Gastroesophageal sphincter (tissue), 4 donors: ENCODE measurements at places on chromosomes 16 and 17.

- ATAC-seq: no peak
These were observed 14.6 kb downstream of the ANKRD40 start for GRCh38 chr17:50693036-50693682.

DNA sequence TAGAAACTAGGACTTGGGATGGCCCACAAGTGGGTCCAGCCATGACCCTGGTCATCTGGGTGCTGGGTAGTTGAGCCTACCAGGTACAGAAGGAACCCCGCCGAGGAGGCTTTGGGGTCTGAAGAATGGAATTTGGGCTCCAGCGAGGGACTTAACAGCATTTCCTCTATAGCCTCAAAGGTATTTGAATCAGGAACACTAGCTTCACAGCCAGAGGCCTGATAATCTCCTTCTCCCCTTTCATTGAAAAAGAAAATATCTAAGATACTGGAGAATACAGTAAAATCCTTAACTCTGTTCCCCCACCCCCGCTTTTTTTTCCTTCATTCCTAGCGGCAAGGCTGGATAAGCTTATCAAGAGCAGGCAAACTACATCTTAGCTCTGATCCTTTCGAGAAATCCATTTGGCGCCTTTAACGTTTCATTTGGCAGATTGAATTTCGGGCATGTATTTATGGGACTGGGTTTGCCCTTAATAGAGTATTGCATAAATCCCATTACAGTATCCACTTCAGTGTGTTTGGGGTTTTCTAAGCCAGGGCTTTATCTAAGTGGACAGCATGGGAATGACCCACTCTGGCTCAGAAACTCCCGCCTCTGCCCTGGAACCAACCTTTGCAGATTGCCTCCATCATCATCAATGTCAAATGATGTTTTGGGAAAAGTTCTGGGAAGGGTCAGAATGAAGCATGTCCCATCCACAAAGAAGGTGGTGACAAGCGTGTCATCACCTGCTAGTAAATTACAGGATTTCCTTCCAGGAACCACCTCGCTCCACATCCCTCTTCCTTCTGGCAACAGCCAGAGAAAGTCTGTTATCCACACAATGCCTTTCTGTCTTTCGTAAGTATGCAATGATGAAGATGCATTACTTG lies 36.9 kb downstream of the XYLT1 start:
- peak; percentile 76 for ATAC-seq

- peak; percentile 74 for ATAC-seq
These were observed at the start of gene HAS3 for GRCh38 chr16:69105501-69106361. Gene HAS3, plus strand, starts transcription at chr16:69105653. Its CDS starts 3,743 bp downstream, at chr16:69109396.

GRCh38 chr16:23318639-23319038 lies 16.5 kb downstream of the SCNN1B start:
- no peak for ATAC-seq

- ATAC-seq: peak; percentile 64
These were observed 171.7 kb downstream of the ZFHX3 start for GRCh38 chr16:72876221-72876620.

DNA sequence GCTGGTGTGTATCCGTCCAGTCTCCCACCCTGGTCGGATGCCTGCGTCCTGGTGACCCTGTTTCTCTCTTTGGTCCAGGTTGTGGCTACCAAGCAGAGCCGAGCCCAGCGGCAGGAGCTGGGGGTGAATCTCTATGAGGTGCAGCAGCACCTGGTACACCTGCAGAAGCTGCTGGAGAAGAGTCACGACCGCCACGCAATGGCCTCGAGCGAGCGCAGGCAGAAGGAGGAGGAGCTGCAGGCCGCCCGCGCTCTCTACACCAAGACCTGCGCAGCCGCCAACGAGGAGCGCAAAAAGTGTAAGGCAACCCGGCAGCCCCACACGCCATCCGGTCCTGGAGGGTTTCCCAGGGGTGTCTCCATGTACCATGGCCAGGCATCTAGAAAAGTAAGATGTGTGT lies 13.5 kb downstream of the CCDC40 start:
- ATAC-seq: no peak

DNA sequence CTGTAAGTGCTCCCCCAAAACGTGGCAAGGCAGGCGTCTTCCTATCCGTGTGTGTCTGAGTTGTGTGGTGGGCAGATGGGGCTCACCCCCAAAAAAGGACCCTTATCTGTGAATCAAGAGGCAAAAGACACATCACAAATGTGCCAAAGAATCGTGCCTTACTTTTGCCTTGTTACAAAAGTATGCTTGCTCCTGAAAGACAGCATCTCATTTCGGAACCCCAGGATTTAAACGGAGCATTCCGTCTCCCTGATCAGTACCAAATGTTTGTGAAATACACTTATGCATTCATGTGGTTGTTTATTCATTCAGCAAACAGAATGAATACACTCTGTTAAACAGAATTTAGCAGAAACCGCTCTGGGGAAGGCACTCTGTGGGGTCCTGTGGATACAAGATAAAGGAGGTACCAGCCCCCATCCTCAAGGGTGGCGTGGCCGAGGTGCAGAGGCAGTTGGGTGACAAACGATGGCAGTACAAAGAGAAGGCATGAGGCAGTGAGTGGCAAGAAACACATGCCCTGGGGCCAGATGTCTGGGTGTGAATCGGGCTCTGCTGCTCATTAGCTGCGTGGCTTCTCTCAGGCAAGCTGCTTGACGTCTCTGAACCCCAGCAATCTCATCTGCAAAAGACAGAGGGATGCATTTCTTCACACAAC lies 654 bp downstream of the WFDC1 start:
- ATAC-seq: no peak

DNA sequence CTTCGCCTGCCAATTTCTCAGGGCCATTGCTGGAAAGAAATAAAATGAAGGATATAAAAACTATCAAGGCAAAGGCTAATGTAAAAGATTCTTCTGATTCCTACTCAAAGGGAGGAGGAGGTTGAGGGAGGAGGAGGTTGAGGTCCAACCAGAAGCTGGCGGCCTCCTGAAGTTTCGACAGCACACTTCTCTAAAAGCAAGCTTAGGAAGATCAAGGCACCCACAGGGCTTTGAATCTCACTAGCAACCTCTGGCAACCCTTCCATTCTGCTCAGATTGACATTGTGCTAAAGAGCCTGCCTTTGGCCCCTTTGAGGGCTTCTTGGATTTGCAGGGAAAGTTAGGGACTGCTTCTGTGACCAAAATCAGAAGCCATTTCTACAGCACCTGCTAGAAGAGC lies 81.5 kb upstream of the TNRC6C start:
- no peak for ATAC-seq

- no peak for ATAC-seq
These were observed 190.2 kb upstream of the GSE1 start for GRCh38 chr16:85422632-85423550.

GRCh38 chr17:68489919-68490318 lies 22.3 kb upstream of the PRKAR1A start:
- peak; percentile 76 for ATAC-seq

GRCh38 chr17:43650471-43650870 lies 11.3 kb downstream of the MEOX1 start:
- ATAC-seq: no peak

GRCh38 chr16:276426-277077 lies 808 bp upstream of the RGS11 start:
- no peak for ATAC-seq

- ATAC-seq: no peak
These were observed 7.5 kb downstream of the BTBD17 start for GRCh38 chr17:74354123-74354522.

DNA sequence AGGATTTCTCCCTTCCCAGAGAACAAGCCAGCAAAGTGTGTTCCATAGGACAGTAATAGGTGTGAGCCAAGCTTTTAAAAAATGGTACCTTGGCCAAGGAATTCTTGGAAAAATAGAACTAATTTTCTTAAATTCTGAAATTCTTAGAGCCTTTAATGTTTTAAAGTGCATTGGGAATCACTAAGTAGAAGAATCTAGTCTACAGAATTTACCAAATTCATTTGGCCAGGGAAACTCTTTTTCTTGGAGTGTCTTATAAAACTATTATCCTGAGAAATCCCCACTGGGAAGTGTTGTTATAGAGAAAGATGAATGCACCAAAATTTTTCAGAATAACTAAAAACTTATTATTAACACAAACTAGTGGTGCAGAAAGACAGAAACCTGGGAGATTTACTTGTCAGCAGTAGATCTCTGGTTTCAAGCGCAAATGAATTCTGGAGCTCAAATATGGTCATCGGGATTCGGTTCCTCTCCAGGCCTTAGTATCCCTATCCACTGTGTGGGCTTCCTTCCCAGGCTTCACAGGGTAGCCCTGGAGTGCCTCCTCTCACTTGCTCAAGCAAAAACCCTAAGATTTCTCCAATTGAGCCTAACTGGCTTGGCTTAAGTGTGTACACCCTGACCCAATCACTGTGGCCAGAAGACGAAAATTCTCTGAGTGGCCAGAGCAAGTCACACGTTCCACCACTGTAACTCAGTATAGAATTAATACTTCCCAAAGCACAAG lies 217.8 kb downstream of the CHD9NB start:
- no peak for ATAC-seq

DNA sequence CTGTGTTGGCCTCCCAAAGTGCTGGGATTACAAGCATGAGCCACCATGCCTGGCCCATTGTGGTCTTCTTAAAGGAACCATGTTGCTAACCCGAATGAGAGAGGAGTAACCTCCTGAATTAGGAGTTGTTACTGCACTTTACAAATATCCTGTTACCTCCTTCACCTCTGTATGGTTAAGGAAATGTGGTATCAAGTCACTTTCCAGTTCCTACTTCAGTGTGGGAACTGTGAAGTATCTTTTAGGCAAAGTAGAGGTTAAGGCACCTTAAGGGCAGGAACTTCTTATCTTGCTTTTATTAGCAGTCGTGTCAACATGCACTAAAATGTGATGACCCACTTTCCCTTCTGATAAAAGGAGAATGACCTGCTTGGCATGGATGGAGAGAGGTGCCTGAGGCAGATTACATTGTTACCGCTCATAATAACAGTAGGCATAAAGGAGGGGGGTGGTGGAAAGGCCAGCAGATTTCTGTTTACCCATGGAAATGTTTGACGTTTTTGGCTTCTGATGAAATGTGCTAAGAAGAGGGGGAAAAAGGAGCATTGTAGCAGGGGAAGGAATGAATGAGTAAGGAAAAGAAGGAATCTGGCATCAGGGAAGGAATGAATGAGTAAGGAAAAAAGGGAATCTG lies 28.5 kb downstream of the FTO start:
- ATAC-seq: no peak

DNA sequence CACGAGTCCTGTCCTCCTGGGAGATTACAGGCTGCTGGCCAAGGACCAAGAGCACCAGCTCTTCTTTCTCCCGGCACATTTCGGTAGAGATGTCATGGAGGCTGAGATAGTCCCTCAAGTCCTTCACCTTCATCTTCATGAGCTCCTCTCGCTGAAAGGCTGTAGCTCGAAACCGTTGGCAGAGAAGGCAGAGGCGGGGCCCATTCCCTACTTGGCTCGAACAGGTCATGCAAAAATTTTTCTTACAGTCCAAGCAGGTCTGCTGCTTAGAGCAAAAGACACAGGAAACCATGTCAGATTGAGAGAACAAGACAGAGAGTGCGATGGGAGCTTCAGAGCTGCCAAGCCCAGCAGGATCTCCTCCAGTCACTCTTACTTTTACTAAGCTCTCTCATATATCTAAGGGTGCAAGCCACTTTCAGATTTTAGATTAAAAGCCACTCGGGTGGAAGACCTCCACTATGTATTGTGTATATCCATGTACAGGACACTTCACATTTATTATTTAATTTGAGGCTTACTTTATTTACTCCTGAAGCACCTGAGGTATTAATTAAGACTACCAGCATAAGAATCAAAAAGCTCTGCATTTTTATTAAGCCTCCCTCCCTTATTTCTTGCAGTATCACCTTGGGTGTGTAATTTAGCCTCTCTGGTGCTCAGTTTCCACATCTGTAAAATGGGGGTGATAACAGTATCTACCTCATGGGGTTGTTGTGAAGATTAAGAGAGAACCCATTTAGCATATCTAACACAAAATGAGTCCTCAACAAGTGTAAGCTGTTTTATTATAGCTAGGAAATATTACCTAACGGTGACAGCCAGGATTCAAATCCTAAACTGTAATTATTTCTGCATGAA lies 41.4 kb downstream of the LIG3 start:
- ATAC-seq: no peak

DNA sequence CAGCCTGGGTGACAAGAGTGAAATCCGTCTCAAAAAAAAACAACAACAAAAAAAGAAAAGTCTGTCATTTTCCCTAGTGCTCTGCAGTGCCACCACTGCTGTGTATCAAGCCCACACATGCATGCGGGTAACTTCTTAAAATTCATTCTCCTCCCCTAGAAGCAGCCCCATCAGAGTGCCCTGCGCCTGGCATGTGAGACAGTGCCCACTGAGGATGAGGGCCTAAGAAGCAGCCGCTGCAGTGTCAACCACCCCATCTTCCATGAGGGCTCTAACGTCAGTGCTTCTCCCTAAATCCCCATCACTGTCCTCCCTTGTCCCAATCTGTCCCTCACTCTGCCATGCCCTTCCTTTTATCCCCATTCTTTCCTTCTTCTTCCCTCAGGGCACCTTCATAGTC lies 10.2 kb downstream of the COX6A2 start:
- no peak for ATAC-seq

GRCh38 chr17:54727624-54728023 lies 173.0 kb upstream of the TOM1L1 start:
- no peak for ATAC-seq

GRCh38 chr17:77354670-77355455 lies 214.1 kb downstream of the SEC14L1 start:
- ATAC-seq: peak; percentile 87

- ATAC-seq: peak; percentile 41
These were observed 43.6 kb downstream of the SMG6 start for GRCh38 chr17:2259769-2260536.

- no peak for ATAC-seq
These were observed 45.8 kb upstream of the GSE1 start for GRCh38 chr16:85567101-85567866.

DNA sequence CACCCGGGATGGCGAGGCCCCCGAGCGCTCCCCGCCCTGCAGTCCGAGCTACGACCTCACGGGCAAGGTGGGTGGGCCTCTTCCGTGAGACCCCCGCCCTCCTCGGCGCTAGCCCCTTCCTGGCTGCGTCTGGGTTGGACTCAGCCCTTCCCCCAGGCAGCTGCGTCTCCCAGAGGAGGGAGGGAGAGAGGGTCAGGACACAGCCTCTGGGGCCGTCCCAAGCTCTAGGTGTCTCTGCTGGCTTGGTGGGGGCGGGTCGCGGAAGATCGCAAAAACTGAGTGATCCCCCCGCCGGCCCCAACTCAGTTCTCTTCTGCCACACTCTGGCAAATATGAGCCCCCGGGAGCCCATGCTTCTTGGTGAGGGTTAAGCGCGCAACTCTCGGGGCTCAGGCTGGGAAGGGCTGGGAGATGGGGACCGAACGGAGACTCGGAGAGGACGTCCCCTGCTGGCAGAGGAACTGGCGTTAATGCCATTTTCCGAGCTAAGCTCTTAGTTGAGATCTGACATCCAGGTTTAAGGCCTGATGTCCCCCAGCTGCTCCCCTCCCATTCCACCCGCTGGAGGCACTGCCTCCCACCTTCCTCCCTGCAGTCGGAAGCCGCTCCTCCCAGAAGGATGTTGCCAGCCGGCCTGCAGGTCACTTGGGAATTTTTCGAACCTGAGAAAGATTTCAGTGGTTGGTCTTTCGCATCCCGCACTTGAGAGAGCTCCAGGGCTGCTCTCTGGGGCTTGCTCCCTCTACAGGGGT lies 419 bp downstream of the RAB37 start:
- ATAC-seq: no peak

- no peak for ATAC-seq
These were observed 43.3 kb upstream of the CBFA2T3 start for GRCh38 chr16:89020068-89020924.

- ATAC-seq: no peak
These were observed 30.4 kb upstream of the CCL1 start for GRCh38 chr17:34393401-34393800.

- peak; percentile 48 for ATAC-seq
These were observed 66.0 kb upstream of the ZNF423 start for GRCh38 chr16:49921791-49922456.

- peak; percentile 48 for ATAC-seq
These were observed 44.9 kb upstream of the DNAJA2 start for GRCh38 chr16:47018223-47018891.

- ATAC-seq: no peak
These were observed 1.7 kb downstream of the ADORA2B start for GRCh38 chr17:15946611-15947120.
